ENCODE measurements at places on chromosomes 4 and X.
A peak's percentile ranks its signal among the peaks of the same experiment; 100 is the strongest.

DNA sequence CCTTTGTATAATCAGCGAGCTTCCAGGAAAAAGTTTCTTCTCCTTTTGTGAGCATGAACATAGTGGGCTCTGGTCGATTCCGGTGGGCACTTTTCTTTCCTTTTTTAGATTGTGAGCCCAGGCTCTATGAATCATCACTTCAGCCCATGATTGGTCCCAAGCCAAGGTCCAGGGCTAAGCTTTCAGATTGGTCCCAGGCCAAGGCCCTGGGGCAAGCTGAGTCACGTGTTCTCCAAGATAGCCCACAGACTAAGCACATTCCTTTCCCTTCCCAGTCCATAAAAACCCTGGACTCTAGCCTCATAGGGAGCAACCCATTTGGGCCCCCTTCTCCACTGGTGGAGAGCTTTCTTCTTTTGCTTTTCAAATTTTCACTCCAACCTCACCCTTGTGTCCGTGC lies 430.5 kb downstream of the NAP1L3 start:
- no peak for DNase-seq

GRCh38 chrX:151712253-151712652 lies 3.6 kb upstream of the FATE1 start:
- no peak for DNase-seq

DNA sequence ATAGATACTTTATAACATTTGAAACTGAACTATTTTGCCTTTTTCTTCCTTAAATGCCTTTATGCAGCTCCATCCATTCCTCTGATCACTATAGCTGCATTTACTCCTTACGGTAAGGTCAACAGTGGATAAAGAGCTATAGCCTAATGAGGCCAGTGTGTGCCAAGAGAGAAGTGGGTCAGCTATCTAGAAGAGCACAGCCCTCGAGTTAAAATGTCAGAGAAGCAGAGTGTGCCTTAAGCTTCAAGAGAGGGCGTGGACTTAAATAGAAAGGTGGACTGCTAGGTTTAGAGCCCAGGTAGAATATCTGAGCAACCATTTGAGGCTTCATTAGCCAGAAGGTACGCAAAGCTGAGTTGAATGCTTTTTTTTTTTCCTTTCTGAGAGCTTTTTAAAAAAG lies 347.4 kb downstream of the BMPR1B start:
- no peak for DNase-seq

GRCh38 chr4:163063891-163064290 lies 102.8 kb downstream of the NAF1 start:
- DNase-seq, result no peak

GRCh38 chr4:36353998-36354397 lies 72.6 kb downstream of the DTHD1 start:
- DNase-seq, result no peak

DNA sequence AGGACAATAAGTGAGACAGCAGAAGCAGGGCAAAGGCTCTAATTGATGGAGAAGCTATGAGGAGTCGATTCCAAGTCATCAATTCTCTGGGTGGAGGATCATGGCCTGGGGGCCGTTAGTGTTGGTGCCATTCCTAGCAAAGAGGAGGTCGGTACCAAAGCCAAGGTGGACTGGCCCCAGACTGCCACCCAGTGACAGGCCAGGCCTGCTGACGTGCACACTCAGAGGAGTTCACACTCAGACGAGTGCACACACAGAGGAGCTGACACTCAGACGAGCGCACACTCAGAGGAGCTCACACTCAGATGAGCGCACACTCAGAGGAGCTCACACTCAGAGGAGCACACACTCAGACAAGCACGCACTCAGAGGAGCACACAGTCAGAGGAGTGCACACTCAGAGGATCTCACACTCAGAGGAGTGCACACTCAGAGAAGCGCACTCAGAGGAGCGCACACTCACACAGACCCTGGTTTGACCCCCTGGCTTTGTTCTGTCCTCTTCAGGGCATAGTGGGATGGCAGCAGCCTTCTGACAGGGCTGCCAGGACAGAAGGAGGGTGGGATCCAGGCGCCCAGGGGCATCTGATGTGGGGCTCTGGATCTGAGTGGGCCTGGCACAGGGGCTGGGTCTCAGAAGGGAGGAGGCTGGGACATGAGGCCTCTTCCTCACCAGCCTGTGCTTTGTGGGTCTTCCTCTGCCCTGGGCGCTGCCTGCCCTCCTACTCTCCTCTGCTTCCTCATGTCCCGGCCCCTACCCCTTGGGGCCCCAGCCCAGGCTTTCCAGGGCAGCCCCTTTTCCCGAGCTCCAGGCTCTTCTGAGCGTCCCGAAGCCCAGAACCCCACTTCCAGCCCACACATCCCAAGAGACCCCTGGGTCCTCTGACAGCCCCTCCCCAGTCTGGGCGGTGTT lies 41.7 kb upstream of the NKX1-1 start:
- no peak for DNase-seq

- DNase-seq, result peak; percentile 49
These were observed 133.9 kb downstream of the AFAP1 start for GRCh38 chr4:7805533-7806337.

DNA sequence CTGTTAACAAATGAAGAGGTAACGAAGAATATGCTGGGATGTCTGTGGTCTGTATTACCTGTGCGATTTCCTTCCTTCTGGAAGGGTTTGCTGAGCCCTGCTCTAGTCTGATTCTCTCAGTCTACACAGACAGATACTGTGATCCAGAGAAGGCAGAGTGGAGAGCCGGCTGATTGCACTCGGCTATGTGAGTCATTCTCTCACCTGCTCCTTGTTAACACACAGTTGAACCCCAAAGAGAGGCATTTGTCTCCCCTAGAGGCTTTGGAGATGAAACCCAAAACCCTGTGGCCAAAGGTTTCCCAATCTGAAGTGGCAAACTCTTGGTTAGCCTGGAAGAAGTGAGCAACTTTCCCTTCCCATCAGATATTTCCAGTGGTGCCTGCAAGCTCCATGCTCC lies 78.1 kb upstream of the GPC4 start:
- DNase-seq, result no peak

GRCh38 chrX:112279940-112280339 lies 197.4 kb upstream of the TRPC5 start:
- no peak for DNase-seq

GRCh38 chr4:106287353-106287969 lies 28.5 kb downstream of the TBCK start:
- no peak for DNase-seq
